ENCODE measurements at places on chromosomes 6 and 20. TPM values are rescaled to one million over a fixed set of nuclear protein-coding genes. Genes with fewer than 3 reads are reported as not detected.

MUC21 gene
- not detected for total RNA-seq

MARCKS gene
- 54.4 TPM for total RNA-seq

MCHR2 gene
- total RNA-seq, result not detected

ANKRD66 gene
- not detected for total RNA-seq

BNIP5 gene
- under 0.01 TPM for total RNA-seq

FANCE gene
- 12.6 TPM for total RNA-seq

XKR7 gene
- not detected for total RNA-seq

GSTA3 gene
- not detected for total RNA-seq

SLC26A8 gene
- total RNA-seq, result 0.48 TPM

PDE7B gene
- total RNA-seq, result 5.1 TPM

ACSS1 gene
- 37.4 TPM for total RNA-seq

CHRNA4 gene
- not detected for total RNA-seq

RIOK1 gene
- 15.8 TPM for total RNA-seq

ZBTB12 gene
- total RNA-seq, result 3.3 TPM

B3GALT4 gene
- 11.1 TPM for total RNA-seq

BPI gene
- total RNA-seq, result 0.59 TPM

RBM24 gene
- total RNA-seq, result 1.8 TPM

VSTM2L gene
- total RNA-seq, result 0.48 TPM

C20orf204 gene
- total RNA-seq, result 0.66 TPM

IRAK1BP1 gene
- total RNA-seq, result 3.5 TPM

ULBP1 gene
- 0.29 TPM for total RNA-seq

TRIM15 gene
- 0.33 TPM for total RNA-seq

AARS2 gene
- 6.9 TPM for total RNA-seq

Data from breast epithelium (tissue), 4 donors.